ENCODE measurements at places on chromosomes 3 and 15. TPM values are rescaled to one million over a fixed set of nuclear protein-coding genes. Genes with fewer than 3 reads are reported as not detected.

- no peak overlapping the region for H3K27ac ChIP-seq
- H3K4me3 ChIP-seq = no peak overlapping the region
- H3K27me3 ChIP-seq = no peaks in the 10 kb centered on the region
- H3K36me3 ChIP-seq = peaks cover 48% of the 10 kb centered on the region
- peaks cover 6% of the 10 kb centered on the region for H3K4me1 ChIP-seq
- DNase-seq = no peak
Observed at GRCh38 chr3:113719294-113719693, 22.9 kb upstream of the USF3 start.

- H3K27me3 ChIP-seq = no peaks in the 10 kb centered on the region
- H3K4me1 ChIP-seq = no peaks in the 10 kb centered on the region
- DNase-seq = no peak
- H3K36me3 ChIP-seq = no peaks in the 10 kb centered on the region
- H3K4me3 ChIP-seq = no peak overlapping the region
Observed at GRCh38 chr3:78736863-78737262, 1030.9 kb downstream of the ROBO1 start.

DNA sequence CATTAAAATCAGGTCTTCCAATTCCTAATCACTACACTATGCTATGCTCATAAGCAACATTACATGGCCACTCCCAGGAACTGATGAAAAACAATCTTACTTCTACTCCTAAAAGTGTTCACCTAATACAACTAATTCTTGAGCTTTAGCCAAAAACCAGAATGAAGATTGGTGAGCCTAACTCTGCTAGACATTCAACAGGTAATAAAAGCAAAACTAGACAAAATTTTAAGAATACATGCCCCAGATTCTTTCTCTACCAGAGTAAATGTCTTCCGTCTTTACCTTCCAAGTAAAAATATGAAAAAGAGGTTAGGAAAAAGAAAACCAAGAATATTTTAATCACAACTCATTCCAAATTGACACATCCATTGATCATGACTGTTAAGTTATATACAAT lies 31.3 kb downstream of the ATP13A3 start:
- H3K36me3 ChIP-seq = peaks cover 36% of the 10 kb centered on the region
- no peak overlapping the region for H3K27ac ChIP-seq
- no peaks in the 10 kb centered on the region for H3K4me1 ChIP-seq
- DNase-seq = no peak
- no peak overlapping the region for H3K4me3 ChIP-seq

DNA sequence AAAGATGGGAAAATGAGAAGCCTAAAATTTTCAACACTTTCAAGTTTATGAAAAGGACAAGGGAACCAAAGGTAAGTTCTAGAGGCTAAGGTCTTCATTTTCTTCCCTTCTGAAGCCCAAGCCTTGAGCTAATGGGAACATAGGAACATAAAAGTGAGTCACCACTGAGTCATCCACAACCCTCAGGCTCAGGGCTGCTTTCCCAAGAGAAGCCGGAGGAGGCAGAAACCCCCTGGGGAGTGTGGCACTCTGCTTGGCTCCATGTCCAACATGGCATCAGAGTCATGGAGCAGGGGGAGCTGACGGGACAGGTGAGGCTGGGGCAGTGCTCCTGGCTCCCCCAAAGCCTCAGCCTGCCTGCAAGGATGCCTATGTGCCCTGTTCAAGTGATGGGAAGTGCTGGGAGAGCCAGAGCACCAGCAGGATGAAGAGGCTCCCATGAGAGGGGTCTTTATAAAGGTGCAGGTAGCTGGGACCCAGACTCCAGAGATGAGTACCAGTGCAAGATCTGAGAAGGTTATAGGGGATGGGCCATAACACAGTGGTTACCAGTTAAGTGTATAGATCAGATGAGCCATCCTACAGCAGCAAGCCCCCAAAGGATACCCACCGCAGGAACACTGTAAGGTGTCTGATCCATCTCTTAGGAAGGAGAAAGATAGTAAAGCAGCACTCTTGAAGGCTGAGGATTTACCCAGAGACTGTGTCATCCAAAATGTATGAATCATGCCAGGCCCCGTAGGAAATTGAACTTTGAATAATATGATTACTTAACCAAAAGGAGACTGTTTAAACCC lies 31.8 kb upstream of the RYR3 start:
- peaks cover 11% of the 10 kb centered on the region for H3K27me3 ChIP-seq
- no peaks in the 10 kb centered on the region for H3K36me3 ChIP-seq
- no peaks in the 10 kb centered on the region for H3K4me1 ChIP-seq

- DNase-seq = peak; percentile 44
- no peak overlapping the region for H3K4me3 ChIP-seq
- no peak overlapping the region for H3K27ac ChIP-seq
Observed at GRCh38 chr3:142279965-142280590, 54.7 kb upstream of the GK5 start.

Gene C3orf22
- total RNA-seq = not detected

Measured in activated CD4-positive, alpha-beta memory T cell treated with anti-CD3 and anti-CD28 coated beads for 36 hours (primary cell).